ENCODE measurements at places on chromosomes 16 and 17.
A peak's percentile ranks its signal among the peaks of the same experiment; 100 is the strongest.

GRCh38 chr16:61435346-61435745 lies 600.9 kb downstream of the CDH8 start:
- DNase-seq: peak; percentile 4

- no peak for DNase-seq
Observed at GRCh38 chr17:81580481-81580880, 28.3 kb upstream of the FAAP100 start.

DNA sequence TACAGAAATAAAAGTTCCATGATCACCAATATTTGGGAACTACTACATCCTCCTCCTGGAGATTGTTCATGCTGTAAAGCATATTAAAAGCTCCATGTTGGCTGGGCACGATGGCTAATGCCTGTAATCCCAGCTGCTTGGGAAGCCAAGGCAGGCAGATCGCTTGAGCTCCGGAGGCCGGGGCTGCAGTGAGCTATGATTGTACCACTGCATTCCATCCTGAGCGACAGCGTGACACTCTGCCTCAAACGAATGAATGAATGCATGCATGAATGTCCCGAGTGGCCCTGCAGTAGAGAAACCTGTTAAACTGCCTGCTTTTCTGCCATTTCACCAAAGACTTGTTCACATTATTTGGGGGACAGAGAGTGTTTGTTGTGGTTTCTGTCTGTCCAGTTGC lies 15.0 kb downstream of the CNEP1R1 start:
- no peak for DNase-seq

GRCh38 chr17:66549311-66549704 lies 246.9 kb downstream of the PRKCA start:
- peak; percentile 97 for DNase-seq

DNA sequence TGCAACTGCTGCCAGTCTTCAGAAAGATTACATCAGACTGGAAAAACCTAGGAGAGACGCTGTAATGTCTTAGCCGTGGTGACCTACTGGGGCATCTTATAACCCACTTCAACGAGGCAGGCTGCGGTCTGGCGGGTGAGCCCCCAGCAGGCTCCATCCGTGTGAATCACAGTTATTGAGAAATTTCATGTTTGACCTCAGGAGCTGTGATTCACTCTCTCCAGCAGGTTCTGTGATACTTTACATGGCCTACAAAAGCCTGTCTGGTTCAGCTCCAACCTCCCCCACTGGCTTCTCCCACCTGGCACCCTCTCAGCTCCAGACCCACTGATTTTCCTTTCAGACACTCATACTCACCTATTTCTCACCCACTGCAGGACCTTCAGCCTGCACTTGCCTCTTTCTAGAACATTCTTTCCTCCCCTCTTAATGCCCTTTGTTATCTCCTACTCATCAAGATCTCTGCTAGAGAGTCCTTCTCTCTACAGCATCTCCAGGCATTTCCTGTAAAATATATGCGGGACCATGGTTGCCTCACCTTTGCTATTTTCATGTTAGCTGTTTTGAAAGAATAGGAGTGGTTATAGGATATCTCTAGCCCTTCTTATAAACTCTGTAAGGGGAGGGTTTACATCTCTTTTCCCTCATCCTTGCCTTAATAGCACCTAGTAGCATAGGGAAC lies 227.9 kb downstream of the MAF start:
- DNase-seq: peak; percentile 71

DNA sequence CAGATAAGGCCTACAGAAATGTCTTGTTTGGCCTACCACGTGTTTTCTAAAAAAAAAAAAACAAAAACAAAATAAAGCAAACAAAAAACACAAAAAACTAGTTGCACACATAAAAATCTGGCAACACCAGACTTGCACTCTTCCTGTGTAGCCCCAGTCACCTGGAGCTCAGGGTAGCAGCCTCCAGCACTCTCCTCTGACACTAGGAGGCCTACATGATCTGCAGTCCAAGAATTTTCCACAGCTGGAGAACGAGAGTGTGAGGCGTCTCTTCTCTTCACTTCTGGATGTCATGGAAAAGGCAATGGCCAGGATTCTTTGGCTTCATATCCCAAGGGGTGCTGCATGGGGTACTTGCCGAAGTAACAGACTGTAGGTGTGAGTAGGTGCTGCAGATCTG lies 310.2 kb upstream of the SALL1 start:
- DNase-seq: no peak

- DNase-seq: no peak
Observed at GRCh38 chr16:70320121-70320520, 21.1 kb downstream of the DDX19B start.

- no peak for DNase-seq
Observed at GRCh38 chr16:68283801-68284598, 19.7 kb downstream of the SLC7A6 start.

DNA sequence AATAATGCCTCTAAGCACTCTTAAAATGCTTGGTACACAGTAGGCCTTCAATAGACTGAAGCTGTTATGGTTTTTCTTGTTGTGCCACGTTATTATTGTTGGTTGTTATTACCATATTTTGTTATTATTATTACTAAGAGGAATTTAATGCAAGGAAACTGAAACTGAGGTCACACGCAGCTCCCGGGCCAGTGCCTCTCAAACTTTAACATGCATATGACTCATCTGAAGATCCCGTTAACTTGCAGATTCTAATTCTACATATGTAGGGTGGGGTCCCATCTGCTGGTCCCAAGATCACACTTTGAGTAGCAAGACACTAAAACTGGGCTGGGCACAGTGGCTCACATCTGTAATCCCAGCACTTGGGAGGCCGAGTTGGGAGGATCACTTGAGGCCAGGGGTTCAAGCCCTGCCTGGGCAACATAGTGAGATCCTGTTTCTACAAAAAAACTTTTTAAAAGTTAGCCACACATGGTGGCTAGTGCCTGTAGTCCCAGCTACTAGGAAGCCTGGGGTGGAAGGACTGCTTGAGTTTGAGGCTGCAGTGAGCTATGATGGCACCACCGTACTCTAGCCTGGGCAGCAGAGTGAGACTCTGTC lies 888 bp downstream of the ACSM5 start:
- no peak for DNase-seq

- peak; percentile 50 for DNase-seq
Observed at GRCh38 chr17:32191306-32191705, 49.0 kb downstream of the RHOT1 start.

DNA sequence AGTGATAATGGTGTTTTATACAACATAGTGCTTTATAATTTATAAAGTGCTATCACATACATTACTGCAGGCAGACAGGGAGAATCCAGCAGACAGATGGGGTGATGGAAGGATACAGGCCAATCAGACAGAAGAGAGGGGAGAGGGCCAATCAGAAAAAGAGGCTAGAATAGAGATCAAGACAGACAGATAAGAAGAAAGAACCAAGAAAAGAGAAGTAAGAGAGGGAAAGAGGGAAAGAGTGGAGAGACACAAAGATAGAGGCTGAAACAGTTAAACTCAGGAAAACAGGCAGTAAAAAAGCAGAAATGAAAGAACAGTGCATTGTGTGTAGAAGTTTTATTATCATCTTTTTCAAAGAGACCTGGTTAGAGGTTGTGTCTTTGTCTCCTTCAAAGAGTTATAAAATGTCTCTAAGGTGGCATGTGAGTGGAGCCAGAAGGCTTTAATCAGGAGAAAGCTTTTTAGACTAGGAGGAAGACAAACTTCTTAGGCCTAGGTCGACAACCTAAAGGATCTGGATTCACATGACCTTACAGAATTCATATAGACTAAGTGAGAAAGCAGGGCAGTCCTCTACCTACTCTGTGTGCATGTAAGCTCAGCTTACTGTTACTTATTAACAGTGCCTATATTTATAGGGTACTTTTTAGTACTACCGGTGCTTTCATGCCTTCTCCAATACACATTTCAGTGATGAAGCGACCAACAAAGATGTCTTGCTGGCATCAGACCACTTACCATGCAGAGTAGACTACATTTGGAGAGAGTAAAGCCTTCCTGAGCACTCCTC lies 8.3 kb upstream of the CHD3 start:
- DNase-seq: no peak

DNA sequence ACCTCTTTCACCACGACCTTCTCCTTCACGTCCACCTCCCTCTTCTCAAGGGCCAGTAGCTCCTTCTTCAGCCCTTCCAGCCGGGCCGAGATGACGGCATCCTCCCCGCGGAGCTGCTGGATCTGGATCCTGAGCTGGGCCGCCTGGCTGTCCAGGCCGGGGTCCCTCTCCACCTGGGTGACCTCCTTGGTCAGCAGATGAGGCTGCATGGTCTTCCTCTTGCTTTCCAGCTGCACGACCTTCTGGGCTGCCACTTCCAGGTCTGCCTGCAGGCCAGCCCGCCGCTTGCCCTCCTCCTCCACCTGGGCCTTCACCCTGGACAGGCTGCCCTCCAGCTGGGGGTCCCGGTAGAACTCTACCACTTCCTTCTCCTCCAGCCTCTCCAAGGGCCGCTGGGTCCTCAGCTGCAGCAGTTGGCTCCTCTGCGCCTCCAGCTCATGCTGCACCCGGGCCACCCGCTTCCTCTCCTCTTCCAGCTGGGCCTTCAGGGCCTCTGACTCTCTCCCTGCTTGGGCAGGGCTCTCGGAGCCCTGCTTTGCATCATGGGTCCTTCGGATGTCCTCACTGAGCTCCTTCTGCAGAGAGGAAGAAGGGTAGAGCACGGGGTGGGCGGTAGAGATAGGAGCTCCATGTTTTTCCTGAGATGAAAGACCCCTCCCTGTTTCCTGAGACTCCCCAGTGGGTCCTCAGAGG lies 9.5 kb downstream of the CDK3 start:
- no peak for DNase-seq

DNA sequence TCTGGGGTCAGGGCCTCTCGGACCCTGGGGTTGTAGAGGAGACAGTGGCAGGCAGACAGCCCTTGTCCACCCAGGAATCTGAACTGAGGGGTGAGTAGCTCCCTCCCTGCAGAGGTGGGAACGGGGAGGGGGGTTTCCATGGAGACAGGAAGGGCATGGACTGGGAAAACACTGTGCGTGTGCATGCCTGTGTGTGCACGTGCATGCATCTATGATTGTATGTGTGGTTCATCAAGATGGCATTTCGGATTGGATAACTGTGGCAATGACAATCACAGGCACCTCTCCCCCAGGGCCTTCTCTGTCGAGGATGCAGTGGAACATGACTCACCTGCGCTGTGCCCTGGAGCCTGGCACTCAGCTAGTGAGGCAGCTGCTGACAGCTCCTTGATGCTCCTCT lies 6.1 kb upstream of the CD300C start:
- no peak for DNase-seq

DNA sequence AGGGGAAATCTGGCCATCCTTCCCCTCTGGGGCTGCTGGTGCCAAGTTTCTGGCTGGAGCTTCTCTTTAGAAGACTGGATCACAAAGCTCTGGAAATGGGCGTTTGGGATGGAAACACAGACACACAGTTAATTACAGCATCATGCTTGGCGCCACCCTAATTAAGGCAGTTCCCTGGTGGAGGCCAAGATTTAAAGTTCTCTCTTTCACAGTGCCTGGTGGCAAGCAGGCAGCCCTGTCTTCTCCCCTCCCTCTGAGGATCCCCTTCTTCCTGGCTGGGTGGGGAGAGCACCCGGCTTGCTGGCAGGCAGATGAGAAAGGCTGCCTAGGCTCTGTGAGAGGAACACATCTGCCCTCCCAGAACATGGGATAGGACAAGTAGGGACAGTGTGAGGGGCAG lies 59.0 kb upstream of the NKD1 start:
- no peak for DNase-seq

GRCh38 chr16:55250701-55251100 lies 73.3 kb upstream of the IRX6 start:
- peak; percentile 33 for DNase-seq
